ENCODE measurements at places on chromosomes 13 and 19.
A peak's percentile ranks its signal among the peaks of the same experiment; 100 is the strongest.

GRCh38 chr13:44032802-44033201 is 153.1 kb downstream of the LACC1 start:
- no peak for DNase-seq

GRCh38 chr13:20149762-20150161 is 11.1 kb downstream of the GJA3 start:
- DNase-seq, result no peak

GRCh38 chr19:9523885-9524474 is 14.5 kb downstream of the ZNF426 start:
- no peak for DNase-seq

- DNase-seq, result no peak
Observed at GRCh38 chr13:73851104-73851503, 283.1 kb downstream of the KLF12 start.

GRCh38 chr13:51154029-51154555 is 43.0 kb upstream of the C13orf42 start:
- no peak for DNase-seq

DNA sequence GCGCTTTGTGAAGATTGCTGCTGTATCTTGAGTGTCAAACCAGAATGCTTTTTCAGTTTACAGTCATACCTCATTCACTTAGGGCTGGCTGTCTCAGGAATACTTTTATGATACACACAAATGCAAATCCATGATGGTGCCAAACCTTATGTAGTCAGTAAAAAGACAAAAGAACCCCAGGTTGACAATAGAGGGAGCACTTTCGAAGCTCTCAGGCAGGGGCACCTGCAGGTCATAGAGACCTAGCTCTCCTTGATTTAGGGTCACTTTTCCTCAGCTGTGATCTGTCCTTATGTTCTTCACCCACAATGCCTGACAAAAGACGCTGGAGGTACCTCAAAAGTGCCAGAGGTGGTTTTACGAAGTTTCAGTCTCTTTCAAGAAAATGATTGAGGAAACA is 172.2 kb downstream of the DNAJC15 start:
- no peak for DNase-seq

GRCh38 chr13:39528661-39528980 is 74.4 kb downstream of the LHFPL6 start:
- no peak for DNase-seq

GRCh38 chr19:43469160-43469480 is 3.7 kb upstream of the LYPD3 start:
- no peak for DNase-seq

GRCh38 chr19:47075179-47075810 is 26.9 kb upstream of the TMEM160 start:
- no peak for DNase-seq

- no peak for DNase-seq
Observed at GRCh38 chr19:43674183-43674582, 4.2 kb upstream of the PLAUR start.

- no peak for DNase-seq
Observed at GRCh38 chr13:21328836-21329477, 130.1 kb downstream of the ZDHHC20 start.

DNA sequence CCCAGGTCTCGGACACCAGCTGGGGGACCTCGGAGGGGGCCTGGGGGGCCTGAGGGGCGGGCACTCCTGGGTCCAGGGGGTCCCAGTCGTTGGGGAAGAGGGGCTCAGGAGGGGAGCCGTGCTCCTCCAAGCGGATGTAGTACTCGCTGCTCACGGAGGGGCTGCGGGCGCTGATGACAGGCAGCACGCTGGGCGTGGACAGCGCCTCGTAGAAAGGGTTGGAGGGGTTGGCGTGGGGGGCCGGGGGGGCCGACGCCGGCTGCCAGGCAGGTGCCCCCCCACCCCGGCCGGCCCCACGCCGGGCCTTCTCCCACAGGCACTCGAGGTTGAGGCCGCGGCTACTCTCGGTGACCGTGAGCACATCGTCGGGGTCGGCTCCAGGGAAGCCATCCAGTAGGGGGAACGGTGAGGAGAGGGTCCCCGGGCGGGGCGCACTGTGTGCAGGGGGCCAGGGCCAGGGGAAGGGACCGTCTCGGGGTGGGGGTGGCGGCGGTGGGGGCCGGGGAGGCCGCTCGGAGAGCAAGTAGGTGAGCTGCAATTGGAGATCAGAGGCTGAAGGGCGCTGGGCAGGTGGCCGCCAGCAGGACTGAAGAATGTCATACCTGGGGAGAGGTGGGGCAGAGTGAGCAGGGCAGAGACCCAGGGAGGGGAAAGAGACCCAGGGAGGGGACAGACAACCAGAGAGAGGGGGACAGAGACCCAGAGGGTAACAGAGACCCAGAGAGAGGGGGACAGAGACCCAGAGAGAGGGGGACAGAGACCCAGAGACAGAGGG is 12.1 kb downstream of the LMTK3 start:
- DNase-seq, result no peak

- no peak for DNase-seq
Observed at GRCh38 chr19:6062961-6063575, 47.2 kb downstream of the RFX2 start.

- no peak for DNase-seq
Observed at GRCh38 chr13:37070145-37070695, 10.7 kb upstream of the SUPT20H start.

GRCh38 chr19:55261671-55262126 is 2.9 kb upstream of the PPP6R1 start:
- no peak for DNase-seq

DNA sequence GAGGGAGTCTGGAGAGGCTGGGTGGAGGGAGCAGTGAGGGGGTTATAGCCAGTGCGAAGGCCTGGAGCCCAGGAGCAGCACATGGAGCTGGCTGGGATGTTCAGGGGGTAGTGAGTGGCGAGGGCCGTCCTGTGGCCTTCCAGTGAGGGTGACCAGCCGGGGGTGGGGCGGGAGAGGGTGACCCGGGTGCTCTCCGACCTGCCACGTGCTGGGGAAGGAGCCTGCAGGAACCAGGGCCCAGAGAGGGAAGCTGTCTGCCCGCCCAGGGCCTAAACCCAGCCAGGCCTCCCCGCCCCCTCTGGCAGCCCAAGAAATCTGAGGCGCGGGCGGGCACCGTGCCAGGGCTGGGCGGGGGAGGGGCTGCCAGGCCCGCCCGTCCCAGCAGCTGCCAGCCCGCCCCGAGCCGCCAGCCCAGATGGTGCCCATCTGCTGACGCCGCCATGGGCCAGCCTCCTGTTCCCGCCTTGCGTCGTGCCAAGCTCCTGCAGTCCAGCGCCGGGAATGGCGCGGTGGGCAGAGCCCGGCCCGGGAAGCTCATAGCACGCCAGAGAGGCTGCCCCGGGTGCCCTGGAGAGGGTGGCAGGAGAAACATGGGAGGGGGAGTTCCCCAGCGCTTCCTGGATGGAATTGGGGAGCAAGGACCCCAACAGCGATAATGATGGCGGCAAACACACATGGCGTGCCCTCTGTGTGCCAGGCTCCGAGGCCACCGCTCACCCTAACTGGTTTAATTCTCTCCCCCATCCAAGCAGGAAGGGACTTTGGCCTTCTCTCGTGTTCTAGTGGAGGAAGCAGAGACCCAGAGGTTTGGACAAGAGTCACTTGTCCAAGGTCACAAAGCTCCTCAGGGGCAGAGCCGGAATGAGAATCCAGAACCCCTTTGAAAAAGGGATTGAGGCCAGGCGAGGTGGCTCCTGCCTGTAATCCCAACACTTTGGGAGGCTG is 21.5 kb downstream of the NFIC start:
- DNase-seq, result no peak

DNA sequence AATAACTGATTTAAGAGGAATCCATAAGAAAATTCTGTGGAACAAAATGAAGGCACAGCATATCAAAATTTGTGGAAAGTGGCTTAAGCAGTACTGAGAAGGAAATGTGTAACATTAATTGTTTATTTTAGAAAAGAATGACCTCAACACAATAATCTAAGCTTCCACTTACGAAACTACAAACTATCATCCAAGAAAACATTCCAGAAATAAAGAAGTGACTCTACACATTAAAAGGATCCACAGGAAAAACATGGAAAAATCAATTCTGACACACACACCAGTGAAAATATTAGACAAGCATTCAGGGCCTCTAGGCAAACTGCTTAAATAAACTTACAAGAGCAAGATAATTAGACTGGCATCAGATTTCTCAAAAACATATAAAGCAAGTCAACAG is 14.0 kb downstream of the EXOSC8 start:
- no peak for DNase-seq

DNA sequence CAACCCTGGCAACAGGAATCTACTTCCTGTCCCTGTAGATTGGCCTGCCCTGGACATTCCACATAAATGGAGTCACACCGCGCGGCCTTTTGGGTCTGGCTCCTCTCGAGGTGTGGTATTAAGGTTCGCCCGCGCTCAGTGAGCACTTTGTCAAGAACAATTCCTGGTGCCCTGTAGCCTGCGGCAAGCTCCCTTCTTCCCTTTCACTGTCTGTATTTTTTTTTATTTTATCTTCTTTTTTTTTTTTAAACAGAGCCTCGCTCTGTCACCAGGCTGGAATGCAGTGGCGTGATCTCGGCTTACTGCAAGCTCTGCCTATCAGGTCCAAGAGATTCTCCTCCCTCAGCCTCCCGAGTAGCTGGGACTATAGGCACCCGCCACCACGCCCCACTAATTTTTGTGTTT is 28.3 kb downstream of the PEX11G start:
- no peak for DNase-seq

DNA sequence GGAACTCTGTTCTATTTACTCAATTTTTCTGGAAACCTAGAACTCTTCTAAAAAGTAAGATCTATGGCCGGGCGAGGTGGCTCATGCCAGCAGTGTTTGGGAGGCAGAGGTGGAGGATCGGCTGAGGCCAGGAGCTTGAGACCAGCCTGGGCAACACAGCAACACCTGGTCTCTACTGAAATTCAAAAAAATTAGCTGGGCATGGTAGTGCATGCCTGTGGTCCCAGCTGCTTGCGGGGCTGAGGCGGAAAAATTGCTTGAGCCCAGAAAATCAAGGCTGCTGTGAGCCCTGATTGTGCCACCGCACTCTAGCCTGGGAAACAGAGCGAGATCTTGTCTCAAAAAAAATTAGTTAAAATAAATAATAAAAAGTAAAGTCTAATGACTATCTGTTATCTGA is 28.6 kb downstream of the F2RL3 start:
- no peak for DNase-seq

DNA sequence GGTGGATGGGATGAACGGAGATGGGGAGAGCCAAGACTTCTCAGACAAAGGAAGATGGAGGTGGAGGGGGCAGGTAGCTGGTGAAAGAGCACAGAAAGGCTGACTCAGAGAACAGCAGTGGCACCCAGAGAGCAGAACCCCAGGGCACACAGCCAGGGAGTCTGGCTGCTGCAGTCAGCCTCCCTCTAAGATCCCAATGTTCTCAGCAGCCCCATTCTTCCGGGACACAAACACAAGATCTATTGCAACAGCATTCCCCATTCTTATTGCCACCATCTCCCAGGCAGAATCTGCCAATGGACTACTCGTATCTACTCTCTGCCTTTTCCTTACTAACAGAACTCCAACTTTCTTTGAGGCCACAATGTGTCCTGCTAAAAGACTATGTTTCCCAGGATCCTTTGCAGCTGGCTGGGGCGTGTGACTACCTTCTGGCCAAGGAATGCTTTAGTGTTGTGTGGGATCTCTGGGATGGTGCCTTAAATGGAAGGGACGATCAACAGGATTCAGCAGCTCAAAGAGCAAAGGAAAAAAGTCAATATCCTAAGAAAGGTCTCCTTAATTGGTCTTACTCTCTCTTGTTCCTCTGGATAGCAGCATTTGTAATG is 7.5 kb downstream of the THAP8 start:
- no peak for DNase-seq

DNA sequence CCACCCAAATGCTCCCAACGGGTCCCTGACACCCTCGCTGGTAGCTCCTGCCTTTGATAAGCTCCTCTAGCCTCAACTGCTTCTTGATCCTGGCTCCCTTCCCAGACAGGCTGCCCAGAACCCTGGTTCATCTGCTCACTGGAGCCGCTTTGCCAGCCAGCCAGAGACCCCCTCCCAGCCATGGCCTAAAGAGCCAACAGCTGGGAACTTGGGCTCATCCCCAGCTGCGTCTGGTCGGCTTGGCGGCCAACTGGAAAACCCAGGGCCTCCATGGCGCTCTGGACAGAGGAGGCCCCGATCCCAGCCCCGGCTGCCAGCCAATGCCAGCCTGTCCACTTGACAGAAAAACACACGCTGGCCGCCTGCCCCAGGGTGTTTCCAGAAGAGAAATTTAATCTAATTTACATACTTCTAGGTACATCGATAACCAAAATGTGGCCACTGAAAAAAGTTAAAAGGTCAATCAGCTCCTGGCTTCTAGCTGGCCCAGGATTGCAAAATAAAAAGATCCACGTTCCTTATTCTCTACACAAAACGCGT is 3.0 kb upstream of the AKAP8L start:
- no peak for DNase-seq

- no peak for DNase-seq
Observed at GRCh38 chr13:35744566-35745178, 268.2 kb upstream of the MAB21L1 start.

- no peak for DNase-seq
Observed at GRCh38 chr19:52935434-52935833, 12.2 kb upstream of the ZNF888 start.

- DNase-seq, result no peak
Observed at GRCh38 chr13:76677043-76677442, 209.2 kb downstream of the KCTD12 start.

DNA sequence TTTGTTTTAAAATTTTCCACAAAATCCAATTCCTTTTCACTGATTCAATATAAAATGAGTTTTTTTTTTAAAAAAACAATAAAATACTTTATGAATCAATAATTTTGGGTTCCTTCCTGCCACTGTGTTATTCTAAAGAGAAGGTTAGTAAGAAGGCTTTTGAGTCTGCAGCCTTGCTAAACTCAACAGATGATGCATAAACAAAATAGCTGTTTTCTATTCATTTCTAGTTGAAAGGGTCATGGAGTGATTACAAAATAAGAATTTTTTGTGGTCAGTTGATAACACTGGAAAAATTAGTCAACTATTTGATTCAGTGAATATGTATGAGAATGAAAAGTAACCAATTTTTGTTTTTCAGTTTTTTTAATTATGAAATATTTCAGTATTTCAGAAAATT is 169.9 kb downstream of the VWA8 start:
- no peak for DNase-seq

- DNase-seq, result peak; percentile 84
Observed at GRCh38 chr19:51338563-51339312, 3.2 kb downstream of the VSIG10L start.

DNA sequence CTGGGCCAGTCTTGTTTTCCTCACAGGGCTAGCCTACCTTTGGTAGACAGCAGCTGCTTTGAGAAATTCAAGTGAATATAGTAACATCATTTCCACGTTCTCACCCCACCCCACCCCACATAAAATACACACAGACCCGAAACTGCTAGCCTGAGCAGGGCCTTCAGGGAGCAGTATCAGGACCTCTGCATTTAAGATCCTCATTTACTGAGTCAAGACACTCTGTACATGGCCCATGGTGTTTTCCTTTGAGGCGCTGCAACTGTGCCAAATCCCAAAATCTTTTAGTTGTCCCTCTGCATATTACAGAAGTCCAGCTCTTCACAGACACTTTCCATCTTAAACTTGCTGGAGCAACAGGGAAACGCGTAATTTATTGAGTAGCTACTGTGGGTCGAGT is 43.0 kb downstream of the ESD start:
- DNase-seq, result no peak

Data from activated T-cell treated with anti-CD3 and anti-CD28 coated beads, Interleukin-2, amount 50 U/mL, for 4 hours (primary cell).